ENCODE measurements at places on chromosomes 7 and 10. TPM values are rescaled to one million over a fixed set of nuclear protein-coding genes. Genes with fewer than 3 reads are reported as not detected.

DNA sequence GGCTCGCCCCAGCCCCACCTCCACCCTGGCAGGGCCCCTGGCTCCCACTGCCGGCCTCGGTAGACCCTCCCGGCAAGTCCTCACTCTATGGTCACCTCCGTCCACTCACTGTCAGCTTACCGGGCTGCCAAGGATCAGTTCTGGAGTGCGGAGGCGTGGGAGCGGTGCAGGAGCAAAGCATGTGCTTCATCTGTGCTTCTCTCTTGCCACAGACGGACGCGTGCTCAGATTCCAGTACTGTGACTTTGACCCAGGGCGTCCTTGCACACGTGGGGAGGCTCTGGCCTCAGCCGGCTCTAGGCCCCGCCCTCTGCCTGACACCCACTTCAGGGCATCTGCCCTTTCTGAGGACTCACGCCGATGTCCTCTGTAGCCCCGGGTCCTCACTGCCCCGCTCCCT is 547.5 kb upstream of the FOXK1 start:
- no peak for DNase-seq

- DNase-seq = peak; percentile 72
Measured at GRCh38 chr10:102117391-102118159, 2.6 kb downstream of the LDB1 start.

- DNase-seq = no peak
Measured at GRCh38 chr10:4978870-4979269, 15.7 kb downstream of the AKR1C1 start.

- no peak for DNase-seq
Measured at GRCh38 chr7:23232966-23233365, 13.6 kb upstream of the GPNMB start.

DNA sequence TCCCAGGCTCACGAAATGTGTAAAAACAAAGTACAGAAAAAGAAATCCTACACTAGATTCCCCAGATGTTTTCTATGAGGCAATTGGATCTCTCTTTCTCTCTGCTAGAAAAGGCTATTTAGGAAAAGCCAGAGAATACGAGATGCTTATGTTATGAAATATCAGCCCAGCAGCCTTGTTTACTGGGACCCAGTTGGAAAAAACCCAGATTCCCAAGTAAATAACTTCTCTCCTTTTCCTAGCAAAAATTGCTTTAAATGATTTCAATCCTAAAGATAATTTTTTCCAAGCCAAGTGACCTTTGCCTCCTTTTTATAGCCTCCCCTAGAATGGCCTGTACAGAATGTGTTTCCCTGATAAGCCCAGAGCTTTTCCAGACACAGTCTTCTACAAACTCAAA is 199.3 kb downstream of the PLXNA4 start:
- peak; percentile 25 for DNase-seq

GRCh38 chr10:3429676-3430075 is 257.1 kb upstream of the PITRM1 start:
- DNase-seq = no peak

- DNase-seq = no peak
Measured at GRCh38 chr10:69734797-69735468, 66.8 kb upstream of the COL13A1 start.

GRCh38 chr7:112080441-112080840 is 125.8 kb downstream of the DOCK4 start:
- DNase-seq = no peak

DNA sequence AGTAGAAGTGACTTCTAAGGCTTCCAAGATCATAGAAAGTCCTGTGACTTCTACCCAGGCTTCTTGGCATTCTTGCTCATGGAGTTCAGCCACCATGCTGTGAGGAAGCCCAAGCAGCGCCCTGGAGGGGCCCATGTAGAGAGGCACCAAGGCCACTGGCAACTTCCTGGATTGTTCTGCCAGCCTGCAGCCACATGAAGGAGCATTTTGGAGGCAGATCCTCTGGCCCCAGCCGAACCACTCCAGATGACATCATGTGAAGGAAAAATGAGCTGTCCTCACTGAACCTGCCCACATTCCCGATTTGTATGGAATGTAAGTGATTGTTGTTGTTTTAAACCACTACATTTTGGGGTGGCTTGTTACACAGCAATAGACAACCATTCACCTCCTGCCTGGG is 51.5 kb upstream of the MNX1 start:
- DNase-seq = no peak

GRCh38 chr7:12494687-12495024 is 75.9 kb upstream of the SCIN start:
- no peak for DNase-seq

DNA sequence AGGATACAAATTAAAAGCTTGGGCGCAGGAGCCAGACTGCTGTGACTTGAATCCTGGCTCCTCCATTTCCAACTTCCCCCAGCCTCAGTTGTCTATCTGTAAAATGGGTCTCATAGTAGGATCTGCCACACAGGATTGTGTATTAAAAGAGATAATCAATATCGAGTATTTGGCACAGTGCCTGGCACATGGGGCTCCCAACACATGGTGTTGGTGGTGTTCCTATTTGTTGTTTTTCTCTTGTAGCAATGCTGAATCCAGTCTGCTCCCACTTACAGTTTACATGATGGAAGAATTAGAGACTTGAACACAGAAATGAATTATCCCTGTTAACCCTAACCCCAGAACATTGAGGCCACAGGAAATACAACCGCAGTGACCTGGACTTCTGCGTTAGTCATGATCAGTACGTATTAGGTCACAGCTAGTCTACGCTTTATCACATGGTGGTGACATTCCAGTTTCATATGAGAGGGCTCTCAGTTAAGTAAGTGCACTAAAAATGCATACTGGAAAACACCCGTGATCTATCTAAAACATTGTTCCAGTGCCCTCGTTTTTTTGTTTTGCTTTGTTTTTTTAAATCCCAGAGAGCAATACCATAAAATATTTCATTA is 169.5 kb upstream of the KLF14 start:
- DNase-seq = no peak

- no peak for DNase-seq
Measured at GRCh38 chr10:6474871-6475270, 105.2 kb downstream of the PRKCQ start.

DNA sequence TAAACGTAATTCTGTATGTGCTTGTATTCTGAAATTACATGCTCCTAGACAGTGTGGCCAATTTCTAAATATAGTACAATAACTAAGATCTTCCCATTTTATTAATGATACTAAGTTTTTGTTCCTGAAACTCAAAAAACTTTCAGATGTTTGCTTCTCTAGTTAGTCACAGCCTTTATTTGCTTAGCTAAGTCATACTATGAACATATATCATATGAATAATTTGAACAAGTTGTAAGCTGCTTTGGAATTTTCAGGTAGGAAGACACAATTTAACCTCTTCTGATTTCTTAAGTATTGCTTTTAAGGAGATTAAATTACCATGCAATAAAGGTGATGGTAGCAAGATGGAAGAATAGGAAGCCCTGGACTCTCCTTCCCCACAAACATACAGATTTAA is 148.7 kb downstream of the AMPH start:
- no peak for DNase-seq

DNA sequence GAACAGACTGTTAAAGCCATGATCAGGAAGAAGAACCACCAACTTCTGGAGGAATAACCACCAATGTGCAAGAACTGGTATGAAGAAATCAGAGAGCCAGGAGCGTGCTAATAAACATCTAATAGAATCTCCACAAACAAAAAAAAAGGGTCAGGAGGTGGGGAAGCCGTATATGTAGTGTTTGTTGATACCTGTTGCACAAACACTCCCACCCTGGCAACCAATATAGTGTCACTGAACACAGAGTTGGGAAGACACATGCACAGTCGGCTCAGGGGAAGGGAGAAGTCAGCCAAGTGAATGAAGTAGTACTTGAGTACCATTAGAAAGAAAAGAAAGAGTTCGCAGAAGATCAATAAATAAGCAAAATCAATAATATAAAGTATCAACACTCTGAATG is 400.1 kb downstream of the PARD3 start:
- no peak for DNase-seq

- peak; percentile 46 for DNase-seq
Measured at GRCh38 chr10:17029581-17030271, 99.9 kb downstream of the CUBN start.

DNA sequence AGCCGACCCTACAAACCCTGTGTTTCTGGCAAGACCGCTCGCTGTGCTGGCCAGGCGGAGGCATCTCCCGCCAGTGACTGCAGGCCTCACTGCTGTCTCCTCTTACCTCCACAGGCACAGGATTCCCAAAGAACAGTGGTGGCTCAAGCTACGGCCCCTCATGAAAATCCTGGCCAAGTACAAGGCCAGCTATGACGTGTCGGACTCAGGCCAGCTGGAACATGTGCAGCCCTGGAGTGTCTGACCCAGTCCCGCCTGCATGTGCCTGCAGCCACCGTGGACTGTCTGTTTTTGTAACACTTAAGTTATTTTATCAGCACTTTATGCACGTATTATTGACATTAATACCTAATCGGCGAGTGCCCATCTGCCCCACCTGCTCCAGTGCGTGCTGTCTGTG is 36.2 kb downstream of the PITRM1 start:
- DNase-seq = no peak

DNA sequence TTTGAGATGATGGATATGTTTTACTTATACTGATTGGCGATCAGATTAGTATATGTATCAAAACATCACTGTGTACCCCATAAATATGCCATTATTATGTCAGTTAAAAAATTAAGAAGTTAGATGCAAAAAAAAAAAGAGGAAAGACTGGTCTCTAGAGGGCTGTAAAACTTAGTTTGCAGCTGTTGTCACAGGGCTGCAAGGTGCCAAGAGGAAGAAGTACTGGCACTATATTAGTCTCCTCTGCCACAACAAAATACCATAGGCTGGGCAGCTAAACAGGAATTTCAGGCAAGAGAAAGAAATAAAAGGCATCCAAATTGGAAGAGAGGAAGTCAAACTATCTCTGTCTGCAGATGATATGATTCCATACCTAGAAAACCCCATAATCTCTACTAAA is 177.8 kb upstream of the PLPP4 start:
- no peak for DNase-seq

DNA sequence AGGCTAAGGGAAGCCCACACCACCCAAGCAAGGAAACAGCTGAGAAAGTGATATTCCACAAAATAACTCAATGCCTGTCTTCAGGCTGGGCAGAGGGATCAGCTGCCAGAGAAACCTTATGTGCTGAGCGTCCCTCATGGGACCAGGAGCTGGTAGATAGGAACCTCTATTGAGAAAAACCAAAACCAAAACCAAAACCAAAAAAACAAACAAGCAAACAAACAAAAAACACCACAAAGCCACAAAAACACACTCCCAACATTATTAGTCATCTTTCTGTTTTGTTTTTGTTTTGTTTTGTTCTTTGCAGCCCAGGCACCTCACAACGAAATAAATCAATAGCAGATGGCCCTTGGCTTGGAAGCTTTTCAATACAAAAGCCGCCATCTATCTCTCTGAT is 760.8 kb upstream of the CELF2 start:
- no peak for DNase-seq

- DNase-seq = no peak
Measured at GRCh38 chr7:24517166-24517565, 56.1 kb upstream of the PALS2 start.

DNA sequence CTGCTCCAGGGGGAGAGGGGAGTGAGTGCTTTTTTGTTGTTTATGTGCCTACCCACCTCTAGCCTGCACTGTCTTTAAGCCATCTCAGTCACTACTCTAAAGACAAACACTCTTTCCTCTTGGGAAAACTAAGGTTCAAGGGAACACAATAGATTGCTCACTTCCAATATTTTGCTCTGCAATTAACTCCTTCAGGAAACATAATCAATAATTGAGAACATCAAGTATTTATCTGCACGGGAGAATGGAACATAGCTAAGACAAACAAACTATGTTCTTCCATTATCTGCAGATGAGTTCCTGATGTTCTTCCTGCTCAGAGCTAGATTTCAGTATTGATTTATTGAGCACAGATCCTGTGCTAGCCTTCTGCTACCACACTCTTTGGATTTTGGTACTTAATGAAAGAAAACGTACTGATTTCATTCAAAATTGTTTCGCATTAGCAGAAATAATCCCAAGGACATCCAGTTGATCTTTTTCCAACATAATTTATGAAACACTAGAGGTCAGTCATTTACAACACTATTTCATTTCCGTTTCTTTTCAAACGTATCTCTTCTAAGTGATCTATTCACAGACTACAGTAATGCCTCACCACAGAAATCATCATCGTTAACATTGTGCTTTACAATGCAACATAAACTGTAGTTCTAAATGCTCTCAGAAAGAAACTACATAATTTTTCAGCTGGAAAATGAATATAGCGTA is 8.3 kb downstream of the NEBL start:
- DNase-seq = no peak

- DNase-seq = no peak
Measured at GRCh38 chr7:120053390-120053961, 219.5 kb upstream of the KCND2 start.

DNA sequence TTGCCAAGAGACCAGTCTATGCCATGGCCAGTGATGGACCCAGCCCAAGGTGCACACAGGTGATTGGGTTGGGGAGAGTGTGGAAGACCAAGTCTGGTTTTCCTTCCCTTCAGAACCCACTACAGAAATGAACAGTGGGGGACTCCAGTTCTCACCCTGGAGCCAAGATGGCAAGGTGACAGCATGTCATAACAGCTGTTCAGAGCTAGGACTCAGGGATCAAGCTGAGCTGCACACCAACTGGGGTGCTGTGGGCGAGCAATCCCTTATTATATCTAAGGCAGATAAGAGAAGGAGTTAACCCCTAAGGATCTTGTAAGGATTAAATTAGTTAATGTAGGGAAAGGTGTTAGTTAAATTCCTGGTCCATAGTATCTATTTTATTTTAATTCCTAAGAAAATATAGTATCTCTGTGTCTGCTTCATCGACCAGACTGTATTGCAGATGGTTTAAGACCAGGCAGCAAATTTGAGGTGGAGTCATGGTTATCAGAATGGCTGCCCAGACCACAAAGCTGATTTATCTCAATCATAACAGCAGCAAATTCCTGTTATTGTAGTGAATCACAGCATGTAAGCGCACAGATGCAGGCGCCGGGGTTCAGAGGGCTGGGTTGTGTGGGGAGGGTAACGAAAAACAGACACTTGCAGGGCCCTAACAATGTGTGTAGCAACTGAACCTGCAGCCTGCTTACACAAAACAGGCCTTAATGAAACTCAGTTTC is 208.7 kb upstream of the ZNF32 start:
- DNase-seq = no peak

Gene GJD4
- total RNA-seq = not detected

Gene ZPBP
- total RNA-seq = 0.21 TPM

Gene PODXL
- total RNA-seq = 18.7 TPM

Gene NKX2-3
- total RNA-seq = 0.11 TPM

Gene CRYGN
- total RNA-seq = 0.16 TPM

Gene PON1
- not detected for total RNA-seq

Gene PKD2L1
- not detected for total RNA-seq

Gene SP8
- total RNA-seq = 0.11 TPM

Gene ZNF777
- 2.7 TPM for total RNA-seq

Gene LRRD1
- 1.8 TPM for total RNA-seq

Gene PRLHR
- total RNA-seq = 0.48 TPM

Gene LRRC61
- total RNA-seq = 3.7 TPM
